ENCODE measurements at places on chromosomes 1 and 21. TPM values are rescaled to one million over a fixed set of nuclear protein-coding genes. Genes with fewer than 3 reads are reported as not detected.

DNA sequence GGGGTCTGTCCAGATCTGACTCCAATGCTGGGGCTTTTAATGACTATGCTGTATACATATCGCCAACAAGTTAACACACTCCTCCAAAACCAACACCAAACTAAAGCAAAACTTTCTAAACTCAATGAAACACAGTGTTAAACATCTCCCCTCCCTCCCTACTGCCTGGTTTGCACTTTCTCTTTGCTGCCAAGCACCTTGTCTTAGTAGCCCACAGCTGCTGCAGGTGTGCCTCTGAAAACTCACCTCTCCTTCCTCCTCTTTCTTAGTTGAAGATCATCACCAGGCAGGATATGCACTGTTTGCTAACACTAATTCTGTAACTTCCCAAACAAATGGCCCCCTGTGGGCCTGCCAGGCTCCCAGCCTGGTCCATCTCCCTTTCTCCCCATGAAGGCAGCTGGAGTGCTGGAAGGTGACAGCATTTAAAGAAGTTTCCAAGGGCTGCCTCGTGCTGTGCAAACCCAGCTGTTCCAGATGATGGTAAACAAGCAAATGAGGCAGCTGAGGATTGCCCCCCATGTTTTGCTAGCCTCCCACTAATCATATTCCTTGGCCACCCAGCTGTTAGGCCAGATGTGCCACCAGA, 213.7 kb downstream of the ASTN1 start:
- DNase-seq = no peak

DNA sequence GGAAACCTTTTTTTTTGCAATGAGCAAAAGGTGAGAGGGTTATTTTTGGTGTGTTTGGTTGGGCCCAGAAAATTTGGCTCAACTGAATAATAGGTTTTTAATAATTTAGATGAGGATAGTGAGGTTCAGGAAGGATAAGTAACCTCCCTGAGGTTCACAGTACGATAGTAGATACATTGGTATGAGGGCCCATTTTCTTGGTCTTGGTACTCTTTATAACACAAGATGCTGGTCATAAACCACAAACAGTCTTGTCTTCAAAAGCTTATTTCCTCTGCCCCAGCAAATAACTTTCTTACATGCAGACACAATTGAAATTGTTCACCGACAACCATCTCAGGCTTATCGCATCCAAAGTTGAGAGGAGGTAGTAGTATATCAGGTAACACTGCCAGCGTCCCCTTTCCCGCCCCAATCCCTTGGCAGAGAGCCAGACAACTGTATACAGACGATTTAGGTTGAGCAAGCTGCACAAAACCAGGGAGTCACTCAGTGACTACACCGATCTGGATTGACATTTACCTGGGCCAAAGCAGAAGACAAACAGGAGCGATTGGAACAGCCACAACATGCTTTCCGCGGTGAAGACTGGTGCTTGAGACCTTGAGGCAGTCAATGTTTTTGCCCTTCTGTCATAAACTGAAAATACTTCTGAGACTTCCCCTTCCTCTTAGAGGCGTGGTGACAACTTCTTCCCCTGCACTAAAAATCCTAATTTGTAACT, at the start of gene SLAMF6:
Gene SLAMF6 (minus strand): TSS at position 634 of the 724 bp plus-strand sequence. CDS start 63 bp downstream, at position 571.
- no peak for DNase-seq

GRCh38 chr1:26450908-26451307, 18.8 kb downstream of the DHDDS start:
- no peak for DNase-seq

DNA sequence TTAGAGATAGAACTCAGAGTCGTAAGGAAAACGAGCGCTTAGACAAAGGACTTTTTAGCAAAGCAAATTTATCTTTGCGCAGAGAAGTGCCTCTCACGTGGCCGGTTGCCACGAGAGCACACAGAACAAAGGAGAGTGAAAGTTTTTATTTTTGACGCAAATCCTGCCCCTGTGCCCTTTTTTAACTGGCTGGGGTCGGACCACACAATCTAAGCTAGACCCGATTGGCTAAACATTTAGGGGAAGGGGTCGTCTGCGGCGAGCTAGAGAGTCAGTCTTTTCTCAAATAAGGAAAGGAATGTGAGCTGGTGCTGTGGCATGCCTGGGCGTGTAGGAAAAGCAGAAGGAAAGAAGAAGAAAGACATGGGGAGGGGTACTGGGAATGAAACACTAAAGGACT, 2.4 kb downstream of the KRTAP10-2 start:
- DNase-seq = no peak

- peak; percentile 51 for DNase-seq
These were observed 48.4 kb downstream of the COLGALT2 start for GRCh38 chr1:183989078-183989577.

GRCh38 chr1:215114154-215114933, 31.8 kb downstream of the KCNK2 start:
- DNase-seq = no peak

GRCh38 chr1:207050480-207051190, 373 bp downstream of the YOD1 start:
- DNase-seq = peak; percentile 96

- peak; percentile 83 for DNase-seq
These were observed 6.6 kb upstream of the RNU1-2 start for GRCh38 chr1:16888860-16889816.

DNA sequence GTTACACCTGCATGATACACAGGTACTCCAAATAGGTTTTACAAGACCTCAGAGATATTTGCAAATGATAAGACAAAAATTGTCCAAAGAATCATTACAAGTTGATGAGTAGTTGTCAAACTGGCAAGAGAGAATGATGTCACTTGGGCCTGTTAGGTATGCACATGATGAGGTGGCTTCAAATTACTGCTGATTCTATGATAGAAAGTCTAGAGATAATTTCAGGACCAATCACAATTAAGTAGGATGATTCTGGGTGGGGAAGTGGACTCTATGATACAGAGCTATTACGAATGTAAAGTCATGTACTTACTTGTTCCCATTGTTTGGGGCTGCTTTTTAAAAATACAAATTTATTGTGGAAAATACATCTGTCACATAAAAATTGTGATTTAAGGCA, 5.2 kb upstream of the SPRR1B start:
- DNase-seq = no peak

The CFHR3 gene
- 0.24 TPM for total RNA-seq

The SH3D21 gene
- 1.3 TPM for total RNA-seq

The CAMK1G gene
- not detected for total RNA-seq

The PALMD gene
- 114 TPM for total RNA-seq

The PCP4L1 gene
- total RNA-seq = 0.22 TPM

The TNFAIP8L2 gene
- total RNA-seq = 1.5 TPM
